ENCODE measurements at places on chromosomes 13 and 19.
A peak's percentile ranks its signal among the peaks of the same experiment; 100 is the strongest.

GRCh38 chr13:21898945-21899344 lies 228.1 kb downstream of the FGF9 start:
- no peak for DNase-seq

DNA sequence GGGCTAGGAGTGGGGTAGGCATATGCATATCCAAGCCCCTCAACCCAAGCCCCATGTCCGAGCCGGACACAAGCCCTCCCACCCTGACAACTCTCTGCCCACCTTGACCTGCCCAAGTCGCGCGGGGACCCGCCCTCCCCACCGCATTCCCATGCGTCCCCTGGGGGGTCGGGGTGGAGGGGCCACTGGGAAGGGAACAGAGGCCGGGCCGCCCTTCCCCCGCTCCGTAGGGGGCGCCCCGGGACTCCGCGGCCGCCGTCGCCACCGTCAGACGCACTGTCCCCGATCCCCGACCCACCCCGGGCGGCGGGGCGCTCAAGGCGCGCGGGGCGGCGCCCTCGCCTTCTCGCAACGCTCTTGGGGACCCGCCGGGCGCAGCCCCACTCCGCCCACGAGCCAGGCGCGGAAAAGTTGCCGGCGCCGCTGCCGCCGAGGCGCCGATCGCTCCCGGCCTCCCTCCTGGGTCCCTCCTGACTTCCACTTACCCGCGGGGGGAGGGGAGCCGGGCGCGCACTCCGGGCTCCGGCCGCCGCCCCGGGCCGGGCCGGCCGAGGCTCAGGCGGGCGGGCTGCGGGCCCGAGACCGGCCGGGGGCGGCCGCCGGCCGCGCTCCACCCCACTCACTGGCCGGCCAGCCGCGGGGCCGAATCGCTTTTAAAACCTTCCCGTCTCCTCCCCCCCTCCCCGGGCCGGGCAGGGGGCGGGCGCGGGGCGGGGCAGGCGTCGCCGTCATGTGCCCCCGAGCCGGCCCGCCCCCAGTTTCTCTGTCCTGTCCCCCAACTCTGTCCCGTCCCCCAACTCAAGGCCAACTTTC lies 34.4 kb upstream of the NANOS3 start:
- no peak for DNase-seq

DNA sequence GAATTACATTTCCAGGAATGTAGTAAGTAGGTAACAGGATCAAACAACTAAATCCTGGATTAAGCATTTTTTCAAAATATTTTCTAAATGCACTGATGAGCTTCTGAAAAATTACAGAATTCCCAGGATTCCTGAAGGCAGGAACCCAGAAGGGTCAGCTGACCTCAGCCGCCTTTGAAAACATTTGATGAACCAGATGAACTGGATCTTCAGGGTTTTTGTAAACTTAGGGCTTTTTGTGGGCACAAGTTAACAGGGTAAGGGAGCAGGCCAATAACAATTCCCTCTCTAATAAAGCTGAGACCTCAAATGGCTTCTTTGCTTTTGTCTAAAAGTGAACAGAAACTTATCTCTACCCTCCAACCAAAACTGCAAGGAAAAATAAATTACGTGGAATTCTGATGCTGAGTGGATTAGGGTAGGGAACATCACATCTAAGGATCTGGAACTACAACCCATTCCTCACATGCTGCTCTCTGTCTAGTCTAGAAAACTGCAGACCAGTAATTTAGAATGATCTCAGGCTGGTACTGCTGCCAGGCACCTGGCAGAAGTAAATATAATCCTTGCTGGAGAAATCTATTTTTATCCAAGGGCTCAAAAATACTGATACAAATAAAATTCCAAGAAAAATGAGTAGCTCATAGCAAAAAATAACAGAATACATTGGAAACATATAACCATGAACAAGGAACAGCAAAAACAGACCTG lies 48.2 kb upstream of the N4BP2L1 start:
- no peak for DNase-seq

DNA sequence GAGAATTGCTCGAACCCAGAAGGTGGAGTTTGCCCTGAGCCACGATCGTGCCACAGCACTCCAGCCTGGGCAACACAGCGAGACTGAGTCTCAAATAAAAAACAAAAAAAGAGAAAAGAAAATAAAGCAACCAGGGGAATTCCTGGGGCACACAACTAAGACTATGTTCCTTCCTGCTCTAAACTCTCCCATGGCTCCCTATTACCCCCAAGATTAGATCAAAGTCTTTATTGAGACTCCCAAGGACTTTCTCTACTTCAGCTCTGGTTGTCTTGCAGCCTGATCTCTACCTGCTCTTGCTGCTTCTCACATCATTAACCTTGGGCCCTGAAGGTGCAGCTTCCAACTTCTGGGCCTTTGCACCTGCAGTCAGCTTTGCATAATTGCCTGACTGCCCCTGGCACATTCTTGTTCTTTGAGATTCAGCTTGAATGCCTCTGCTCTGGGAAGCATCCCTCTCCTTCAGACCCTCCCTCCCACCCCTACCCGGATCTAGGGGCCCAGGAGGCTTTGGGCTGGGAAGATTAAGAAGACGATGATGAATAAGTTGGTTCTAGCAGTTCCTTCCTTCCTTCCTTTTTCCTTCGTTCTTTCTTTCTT lies 16.8 kb upstream of the CERS4 start:
- no peak for DNase-seq

- DNase-seq = peak; percentile 50
These were observed 155.5 kb downstream of the TBC1D4 start for GRCh38 chr13:75326173-75327134.

GRCh38 chr13:111177081-111177711 lies 62.1 kb downstream of the ARHGEF7 start:
- no peak for DNase-seq

DNA sequence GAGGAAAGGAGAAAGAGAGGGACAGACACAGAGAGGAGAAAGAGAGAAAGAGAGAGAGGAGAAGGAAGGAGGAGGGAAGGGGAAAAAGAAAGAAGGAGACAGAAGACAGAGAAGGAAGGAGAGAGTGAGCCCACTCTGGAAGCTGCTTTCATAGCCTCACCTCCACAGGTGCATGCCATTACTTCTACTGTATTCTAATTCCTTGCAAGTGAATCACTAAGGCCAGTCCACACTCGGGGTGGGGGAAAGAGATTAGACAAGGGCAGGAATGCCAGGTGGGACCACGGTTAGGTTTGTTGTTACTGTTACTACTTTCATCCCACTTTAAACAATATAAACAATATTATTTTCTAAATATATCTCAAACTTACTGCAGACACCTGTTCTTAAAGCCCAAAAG lies 684.5 kb upstream of the ARGLU1 start:
- DNase-seq = no peak

DNA sequence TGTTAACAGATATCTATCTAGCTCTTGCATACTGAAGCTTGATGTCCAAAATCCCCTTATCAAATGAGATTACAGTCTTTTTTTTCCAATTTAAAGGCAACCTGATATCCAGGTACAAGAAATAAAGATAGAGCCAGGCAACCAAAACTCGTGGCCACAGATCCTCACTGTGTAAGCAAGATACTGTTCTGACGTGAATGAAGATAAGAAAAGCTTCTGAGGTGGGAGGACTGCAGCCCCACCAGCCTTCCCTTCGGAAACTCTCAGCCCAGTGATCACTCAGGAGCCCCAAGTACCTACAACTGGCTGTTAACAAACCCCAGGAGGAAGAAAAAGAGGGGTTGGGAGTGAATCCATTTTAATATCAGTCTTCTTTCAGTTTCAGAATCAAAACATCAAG lies 191.6 kb downstream of the EFNB2 start:
- DNase-seq = no peak

DNA sequence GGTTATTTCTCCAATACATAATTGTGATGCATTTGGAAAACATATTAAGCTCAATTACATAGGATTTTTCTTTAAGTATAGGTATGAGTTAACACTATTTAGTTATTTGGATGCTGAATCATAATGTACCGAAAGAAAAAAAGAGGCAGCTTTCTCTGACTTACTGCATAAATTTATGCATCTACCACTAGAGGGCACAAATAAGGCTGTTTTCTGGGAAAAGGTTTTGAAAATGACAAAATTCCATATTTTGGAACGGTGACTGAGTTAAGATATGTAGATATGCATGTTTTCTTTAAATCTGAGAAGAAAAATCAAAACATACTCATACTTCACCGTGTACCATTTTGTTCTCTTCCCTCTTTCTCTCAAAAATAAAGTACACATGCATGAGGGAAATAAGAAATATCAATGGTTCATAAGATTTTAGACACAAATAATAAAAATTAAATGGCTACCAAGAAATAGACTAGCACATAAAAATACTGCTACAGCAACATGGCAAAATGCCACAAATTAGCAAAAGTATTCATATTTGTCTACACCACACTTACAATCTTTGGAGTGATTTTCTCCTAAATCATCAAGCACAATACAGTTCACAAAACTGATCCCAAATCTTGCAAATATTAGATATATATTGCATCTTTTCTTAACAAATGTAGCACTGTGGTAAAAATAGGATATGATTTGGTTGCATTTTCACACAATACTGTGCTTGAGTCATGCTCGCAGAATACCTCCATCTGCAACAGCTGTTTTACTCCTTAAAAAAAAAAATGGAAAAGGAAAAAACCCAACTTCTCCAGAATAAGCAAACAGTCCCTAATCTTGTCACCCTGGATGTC lies 260.0 kb downstream of the FGF14 start:
- no peak for DNase-seq
